ENCODE measurements at places on chromosomes 5 and 9.

DNA sequence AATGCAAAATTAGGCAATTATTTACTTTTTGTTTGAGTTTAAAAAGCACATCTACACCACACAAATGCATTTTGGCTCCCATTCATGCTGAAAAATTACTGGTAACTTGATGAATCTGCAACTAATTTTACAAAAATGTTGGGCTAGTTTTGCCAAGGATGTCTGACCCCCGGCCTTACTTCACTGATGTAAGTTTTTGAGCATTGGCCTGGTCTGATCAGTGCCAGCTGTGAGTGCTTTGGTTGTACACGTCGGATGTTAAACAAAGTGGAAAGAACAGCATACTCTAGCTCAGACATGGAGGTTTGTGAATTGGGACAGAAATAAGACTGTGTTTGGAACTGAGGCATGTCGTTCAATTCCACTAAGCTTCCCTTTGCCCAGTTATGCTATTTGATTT lies 1044.2 kb downstream of the TLE4 start:
- DNase-seq: no peak

GRCh38 chr5:34570143-34570542 lies 86.0 kb upstream of the RAI14 start:
- DNase-seq: no peak

GRCh38 chr5:128920345-128921215 lies 44.7 kb upstream of the SLC27A6 start:
- DNase-seq: no peak

DNA sequence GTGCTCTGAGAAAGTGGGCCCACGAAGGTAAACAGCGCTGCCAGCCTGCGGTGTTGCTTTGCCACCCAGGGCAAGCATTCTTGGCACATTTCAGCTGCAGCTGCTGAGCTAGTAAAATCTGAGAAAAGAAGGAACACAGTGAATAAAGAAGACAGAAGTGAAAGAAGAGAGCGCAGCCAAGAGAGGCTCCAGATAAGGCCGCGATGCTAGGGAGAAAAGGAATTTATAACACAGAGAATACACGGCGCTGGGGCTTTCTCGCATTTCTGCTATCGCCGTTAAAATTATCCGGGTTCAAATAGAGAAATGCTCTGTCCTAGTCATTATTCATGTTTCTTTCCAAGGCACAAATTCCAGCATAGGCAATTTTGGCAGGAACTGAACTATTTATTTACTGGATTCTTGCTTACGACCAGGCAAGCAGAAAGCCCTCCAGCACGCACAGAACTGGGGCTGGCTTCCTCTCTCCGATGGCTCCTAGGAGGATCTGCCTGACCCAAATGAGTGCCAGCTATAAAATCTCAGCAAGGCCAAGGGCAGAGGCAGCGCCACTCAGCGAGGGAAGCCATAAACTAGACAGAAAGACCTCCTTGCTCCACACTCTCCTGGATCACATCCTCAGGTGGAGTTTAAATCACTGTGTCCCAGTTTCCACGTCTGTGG lies 111.2 kb downstream of the ATPSCKMT start:
- DNase-seq: no peak

GRCh38 chr9:98970532-98971041 lies 26.9 kb downstream of the COL15A1 start:
- DNase-seq: no peak

GRCh38 chr5:145158730-145159129 lies 676.4 kb downstream of the PRELID2 start:
- no peak for DNase-seq

GRCh38 chr9:134179595-134179917 lies 15.2 kb upstream of the RNU6ATAC start:
- DNase-seq: no peak

DNA sequence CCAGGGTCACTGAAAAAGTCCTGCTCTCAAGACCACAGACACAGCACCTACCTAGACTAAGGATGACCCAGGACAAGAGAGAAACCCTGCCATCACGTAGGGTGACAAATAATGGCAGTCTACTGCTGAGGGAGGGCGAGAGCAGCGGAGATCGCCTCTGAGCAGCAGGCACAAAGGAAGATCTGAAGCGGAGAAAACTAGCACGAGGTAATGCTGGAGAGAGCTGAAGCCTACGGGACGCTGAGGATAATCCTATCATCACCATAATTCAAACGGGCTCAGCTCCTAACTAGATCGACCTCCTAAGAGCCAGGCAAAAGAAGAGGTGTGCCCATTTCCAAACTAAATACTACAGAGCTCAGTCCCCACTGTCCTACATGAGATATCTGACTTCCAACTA lies 41.3 kb downstream of the FBXO10 start:
- DNase-seq: no peak

GRCh38 chr5:32038523-32038922 lies 135.6 kb downstream of the GOLPH3 start:
- no peak for DNase-seq

DNA sequence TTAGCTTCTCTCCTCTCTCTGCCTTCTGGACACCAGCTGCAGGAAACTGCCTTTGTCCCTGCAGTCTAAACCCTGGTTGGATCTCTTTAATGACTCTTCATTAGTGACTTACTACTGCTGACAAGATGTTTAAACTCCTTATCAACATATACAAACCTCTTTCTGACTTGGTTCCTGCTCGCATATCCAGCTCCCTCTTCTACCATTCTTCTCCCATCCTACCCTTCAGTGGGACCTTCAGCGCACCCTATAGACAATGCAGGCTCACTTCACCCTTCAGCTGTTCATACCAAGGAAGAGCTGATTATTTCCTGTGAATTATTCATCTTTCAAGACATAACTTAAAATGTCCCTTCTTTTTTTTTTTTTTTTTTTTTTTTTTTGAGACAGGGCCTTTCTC lies 436.5 kb downstream of the KIAA0825 start:
- no peak for DNase-seq

GRCh38 chr9:4986783-4987182 lies 1.7 kb downstream of the JAK2 start:
- DNase-seq: no peak

DNA sequence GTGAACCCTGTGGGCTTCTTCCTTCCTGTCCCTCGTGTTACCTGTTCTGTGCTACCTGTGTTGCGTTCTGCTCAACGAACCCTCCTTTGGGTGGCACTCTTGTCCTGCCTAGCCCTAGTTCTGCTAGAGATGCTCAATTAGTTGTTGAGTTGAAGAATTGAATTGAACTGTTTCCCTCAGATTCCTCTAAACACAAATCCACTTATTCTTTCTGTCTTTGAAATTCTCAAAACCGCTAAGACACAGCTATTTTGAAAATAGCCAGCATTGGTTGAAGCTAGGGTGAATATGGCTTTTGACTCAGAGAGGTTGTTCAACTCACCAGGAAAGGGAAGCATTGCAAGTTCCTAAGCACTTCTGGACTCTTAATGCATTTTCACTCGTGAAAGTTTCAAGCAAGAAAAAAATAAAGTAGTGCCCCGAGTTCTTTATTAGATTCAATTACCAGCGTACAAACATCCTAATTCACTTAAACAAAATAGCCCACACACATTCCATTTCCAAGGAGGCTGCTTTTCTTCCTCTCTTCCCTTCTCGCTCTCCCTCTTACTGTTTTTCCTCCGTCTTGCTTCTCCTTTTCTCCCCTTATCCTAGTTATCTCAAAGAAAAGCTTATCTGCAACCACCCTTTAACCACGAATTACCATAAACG lies 642 bp upstream of the ITGA1 start:
- no peak for DNase-seq

- DNase-seq: no peak
Observed at GRCh38 chr9:107025260-107026035, 162.5 kb downstream of the ZNF462 start.

DNA sequence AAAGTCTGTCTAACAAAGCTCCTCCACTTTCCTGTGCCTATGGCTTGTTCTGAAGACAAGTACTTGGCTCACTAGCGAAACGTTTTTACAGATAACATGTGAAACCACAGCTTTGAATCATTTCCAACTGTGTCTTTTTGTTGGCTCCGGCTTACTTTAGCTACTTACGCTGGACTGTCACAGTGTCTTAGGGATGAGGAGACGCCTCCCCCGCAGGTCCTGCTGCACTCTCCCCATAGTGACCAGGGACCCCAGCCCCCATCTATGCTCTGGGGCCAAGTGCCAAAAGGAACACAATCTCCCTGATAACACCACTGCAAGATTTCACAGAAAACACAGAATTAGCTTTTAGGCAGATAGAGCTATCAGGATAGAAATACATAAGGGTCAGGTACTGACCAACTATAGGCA lies 219.1 kb downstream of the ADAMTS6 start:
- no peak for DNase-seq

DNA sequence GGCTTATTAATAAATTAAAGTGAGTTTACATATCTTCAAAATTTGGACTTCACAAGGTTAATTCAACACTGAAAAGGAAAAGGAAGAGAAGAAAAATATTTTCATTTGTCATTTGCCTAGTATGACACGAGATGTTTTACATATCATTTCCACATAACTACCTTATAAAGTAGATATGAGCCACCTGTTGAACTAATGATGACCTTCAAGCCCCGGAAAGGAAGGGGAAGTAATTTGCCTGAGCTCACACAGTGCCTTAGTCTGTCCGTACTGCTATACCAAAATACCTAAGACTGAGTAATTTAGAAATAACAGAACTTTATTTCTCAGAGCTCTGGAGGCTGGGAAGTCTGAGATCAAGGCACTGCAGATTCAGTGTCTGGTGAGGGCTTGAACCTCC lies 17.9 kb downstream of the CMYA5 start:
- no peak for DNase-seq

Data from stimulated activated CD4-positive, alpha-beta T cell treated with anti-CD3 and anti-CD28 coated beads, Interleukin-4, amount 100 ng/mL, for 48 hours (primary cell).